Dermis blood vessel endothelial cell (primary cell): ENCODE measurements at places on chromosomes 4 and X.

- DNase-seq, result no peak
Observed at GRCh38 chr4:153780876-153781275, 8.0 kb downstream of the SFRP2 start.

- no peak for DNase-seq
Observed at GRCh38 chrX:150410513-150410912, 47.4 kb downstream of the MAMLD1 start.

- peak; percentile 21 for DNase-seq
Observed at GRCh38 chr4:106048250-106048971, 153.1 kb downstream of the NPNT start.

GRCh38 chr4:14167876-14168510, 540.5 kb upstream of the BOD1L1 start:
- DNase-seq, result no peak

DNA sequence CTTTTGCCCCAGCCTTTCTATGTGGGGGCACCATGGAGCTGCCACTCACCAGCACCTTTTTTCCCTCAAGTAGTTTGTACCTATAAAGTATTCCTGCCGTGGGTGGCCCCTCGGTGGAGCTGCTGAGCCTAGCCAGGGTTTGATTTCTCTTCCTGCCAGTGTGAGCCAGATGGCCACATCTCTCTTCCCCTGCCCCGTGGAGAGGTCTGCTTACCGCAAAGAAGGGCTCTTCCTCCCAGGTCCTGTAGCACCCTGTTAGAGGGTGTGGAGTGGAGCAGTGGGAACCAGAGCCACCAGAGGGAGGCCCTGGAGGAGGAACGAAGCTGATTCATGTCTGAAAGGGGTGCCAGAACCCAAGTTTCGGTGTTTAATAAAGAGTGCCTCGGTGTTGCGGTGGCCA, 95.4 kb downstream of the PTTG2 start:
- peak; percentile 67 for DNase-seq

DNA sequence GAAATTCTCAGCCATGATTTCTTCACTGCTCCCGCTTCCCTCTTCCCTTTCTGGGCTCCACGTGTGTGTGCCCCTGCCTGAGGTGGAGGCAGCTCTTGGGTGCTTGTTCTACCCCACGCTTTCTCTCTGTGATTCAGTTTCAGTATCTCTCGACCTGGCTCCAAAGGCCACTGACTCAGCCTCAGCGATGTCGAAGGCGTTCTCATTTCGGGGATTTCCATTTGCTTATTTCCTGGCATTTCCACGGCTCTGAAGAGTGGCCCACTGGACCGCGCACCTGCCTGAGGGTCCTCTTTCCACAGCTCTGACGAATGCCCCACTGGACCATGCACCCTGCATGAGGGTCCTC, 52.4 kb downstream of the GAK start:
- no peak for DNase-seq

DNA sequence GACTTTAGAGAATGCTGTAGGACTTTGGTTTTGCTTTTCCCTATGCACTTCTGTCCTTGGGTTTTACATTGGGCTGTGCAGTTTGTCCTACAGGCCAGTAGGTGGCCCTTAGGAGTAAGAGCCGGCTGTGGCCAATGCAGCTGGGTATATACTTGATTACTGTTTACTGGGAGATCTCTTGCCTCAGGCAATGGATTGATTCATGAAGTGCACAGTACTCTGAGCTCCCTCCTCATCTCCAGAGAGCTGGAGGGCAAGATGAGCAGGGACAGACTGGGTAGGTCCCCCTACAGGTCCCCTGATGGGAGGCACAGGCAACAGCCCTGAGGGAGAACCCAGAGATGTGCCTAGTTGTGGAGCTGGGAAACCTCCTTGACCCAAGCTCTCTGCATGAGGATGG, 103.8 kb upstream of the QRFPR start:
- DNase-seq, result peak; percentile 76
